ENCODE measurements at places on chromosomes 2 and 18.

- peak; percentile 4 for DNase-seq
These were observed 33.4 kb downstream of the SFXN5 start for GRCh38 chr2:73037947-73038585.

DNA sequence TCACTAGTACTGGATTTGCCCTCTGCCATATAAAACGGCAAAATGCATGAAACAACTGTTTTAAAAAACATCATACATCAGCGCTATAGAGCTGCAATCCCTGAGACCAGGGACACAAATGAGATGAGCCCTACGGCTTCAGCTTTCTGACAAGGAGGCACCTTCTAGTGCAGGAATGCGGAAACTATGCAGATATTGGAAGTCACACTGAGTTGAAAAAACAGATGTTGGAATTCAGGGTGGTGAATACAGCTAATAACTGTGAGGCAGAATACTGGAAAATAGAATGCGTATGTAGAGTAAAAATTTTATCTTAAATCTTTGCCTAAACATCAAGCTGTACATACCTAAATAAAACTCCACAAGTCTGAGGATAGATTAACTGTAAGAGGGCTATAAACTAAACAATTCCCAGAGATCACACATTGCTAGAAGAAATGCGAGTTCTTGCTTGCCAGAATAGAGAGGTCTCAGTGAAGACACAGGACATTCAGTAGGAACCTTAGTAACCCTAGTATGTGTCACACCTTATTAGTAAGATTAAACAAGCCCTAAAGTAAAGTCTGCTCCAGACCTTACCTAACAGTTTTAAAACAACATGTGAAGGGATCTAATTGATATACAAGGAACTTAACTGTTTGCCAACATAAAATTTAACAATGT is 541.4 kb upstream of the DDX18 start:
- DNase-seq: no peak

DNA sequence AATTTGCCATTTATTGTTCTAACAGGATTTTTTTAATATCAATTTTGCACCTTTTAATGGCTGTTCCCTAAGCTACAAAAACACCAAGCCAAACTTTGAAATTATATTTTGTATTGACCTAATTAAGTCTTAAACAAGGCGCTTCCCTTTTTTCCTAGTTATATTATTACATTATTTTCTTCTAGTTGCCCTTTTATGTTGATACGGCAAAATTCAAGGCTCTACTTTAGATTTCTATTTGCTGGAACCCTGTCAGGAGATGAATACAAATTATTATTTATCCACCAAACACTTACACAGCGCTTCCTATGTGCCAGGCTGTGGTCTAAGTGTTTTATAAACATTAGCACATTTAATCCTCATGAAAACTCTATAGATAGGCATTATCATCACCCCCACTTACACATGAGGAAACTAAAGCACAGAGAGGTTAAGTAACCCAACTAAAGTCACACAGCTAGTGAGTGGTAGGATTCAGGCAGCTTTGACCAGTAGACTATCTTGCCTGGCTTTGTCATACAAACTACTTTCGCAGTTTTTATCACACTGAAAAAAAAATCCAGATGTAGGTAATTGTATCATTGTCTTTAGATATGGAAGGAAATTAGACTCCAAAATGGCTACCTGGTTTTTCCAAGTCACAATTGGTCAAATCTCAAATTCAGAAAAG is 456.5 kb downstream of the STK39 start:
- no peak for DNase-seq

DNA sequence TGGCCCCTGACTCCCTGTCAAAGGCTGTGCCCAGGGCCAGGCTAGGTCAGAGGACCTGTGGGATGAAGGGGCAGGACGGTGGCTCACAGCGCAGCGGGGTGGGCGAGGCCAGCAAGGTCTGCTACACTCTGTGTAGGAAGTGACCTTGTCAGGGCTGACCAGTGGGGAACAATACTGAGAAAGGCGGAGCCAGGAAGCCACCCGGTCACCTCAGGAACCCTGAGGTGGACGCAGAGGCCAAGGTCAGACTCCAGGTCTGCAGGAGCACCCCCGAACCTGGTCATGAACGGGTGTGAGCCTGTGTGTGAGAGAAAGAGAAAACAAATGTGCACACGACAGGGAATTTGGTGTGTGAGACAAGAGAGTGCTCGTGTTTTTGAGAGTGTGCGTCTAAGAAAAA is 72.3 kb downstream of the SMAD7 start:
- DNase-seq: no peak

DNA sequence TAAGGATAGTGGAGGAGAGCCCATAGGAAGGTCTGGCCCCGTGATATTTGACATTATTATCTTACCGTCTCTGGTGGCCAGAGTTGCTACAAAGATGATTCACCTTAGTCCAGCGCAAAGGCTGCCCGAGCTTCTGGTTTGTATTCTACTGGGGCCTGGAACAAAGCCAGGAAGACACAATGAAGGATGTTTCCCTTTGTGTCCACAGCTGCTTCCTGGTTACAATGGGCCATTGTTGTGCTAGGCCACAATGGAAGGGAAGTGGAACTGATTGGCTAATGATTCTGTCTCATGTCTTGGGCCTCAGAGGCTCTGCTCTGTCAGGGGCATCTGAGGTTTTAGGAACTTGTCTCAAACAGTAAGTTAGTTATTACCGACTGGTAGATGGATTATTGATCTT is 132.2 kb downstream of the TDRD15 start:
- no peak for DNase-seq

DNA sequence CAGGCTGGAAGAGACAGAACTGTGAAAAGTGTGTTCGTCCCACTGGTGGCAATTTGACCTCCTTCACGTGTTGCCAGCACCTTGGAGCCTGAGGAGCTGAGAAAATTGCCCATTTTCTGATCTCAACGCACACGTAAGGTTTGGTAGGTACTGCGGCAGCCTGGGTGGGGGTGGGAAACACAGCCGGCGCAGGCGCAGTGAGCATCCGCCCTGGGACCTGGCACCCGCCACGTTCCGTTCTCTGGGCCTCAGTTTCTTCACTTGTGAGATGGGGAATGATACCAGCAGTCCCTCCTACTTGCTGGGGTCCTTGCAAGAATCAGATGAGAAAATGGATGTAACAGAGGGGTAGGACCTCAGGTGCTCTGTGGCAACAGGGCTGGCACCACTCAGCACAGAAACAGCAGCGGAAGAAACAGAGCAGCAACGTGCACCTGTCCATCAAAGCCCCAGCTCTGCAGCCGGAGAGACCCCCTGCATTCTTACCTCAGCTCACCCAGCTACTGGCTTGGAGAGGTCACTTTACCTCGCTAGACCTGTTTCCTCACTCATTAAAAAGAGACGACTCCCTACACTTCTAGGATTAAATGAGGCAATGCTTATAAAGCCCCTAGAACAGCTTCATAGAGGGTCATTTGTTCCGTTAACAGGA is 458.0 kb upstream of the ID2 start:
- DNase-seq: no peak

DNA sequence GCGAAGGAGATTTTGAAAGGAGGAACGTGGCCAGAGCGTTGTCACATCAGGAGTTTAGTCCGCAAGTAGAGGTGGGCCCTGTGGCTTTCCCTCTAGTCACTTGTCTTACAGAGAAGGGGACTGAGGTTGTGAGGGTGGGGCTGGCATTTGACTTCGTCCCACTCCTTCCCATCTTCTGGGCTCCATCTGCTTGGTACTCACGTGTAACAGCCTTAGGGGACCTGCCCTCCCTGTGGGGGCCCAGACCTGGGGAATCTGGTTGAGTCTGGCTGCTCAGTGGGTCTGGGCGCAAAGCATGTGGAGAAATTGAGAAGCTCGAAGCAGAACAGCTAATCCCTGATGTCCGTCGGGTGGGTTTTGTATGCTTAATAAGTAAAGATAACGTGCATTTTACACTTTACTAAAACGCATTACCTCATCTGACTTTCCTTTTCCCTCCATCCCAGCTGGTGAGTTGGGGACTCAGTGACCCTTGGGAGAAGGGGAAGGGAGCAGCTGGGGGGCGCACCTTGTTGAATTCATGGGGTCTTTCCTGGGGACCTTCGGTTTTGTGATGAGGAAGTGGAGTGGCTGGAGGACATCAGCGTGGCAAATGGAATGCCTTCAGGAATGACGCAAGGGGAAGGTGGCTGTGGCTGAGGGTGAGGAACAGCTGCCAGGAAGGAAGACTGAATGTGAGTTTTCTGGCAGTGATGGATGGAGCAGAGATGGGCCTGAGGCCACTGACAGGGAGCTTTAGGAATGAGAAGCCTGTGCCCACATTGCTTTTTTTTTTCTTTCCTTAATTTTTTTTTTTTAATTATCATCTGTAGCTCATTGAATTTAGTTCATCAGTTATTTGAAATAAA is 44.8 kb downstream of the ASAP2 start:
- DNase-seq: no peak

DNA sequence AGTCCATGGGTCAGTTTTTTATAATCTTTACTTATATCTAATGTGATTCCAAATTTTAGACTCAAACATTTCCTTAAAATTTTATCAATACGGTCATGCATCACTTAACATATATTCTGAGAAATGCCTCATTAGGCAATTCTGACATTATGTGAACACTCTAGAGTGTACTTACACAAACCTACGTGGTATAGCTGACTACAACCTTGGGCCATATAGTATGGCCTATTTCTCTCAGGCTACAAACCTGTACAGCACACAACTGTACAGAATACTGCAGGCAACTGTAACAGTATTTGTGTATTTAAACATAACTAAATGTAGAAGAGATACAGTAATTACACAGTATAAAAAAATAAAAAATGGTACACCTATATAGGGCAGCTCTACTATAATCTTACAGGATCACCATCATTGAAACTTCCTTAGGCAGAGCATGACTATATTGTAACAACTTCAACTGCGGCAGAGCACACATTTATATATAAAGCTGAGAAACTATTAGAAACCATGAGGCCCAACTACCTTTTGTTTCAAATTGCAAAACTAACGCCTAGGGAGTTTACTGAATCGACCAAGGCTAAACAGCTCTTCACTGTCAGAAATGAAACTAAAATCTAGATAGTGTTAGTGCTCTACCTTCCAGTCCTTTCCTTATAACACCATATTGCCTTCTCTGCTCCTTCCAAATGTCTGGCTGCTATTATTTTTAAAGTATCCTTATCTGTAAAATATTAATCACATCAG is 6.9 kb downstream of the YES1 start:
- no peak for DNase-seq

GRCh38 chr2:177589186-177589585 is 196.6 kb downstream of the AGPS start:
- no peak for DNase-seq

- no peak for DNase-seq
These were observed 112.1 kb upstream of the SERPINE2 start for GRCh38 chr2:224151161-224151560.

DNA sequence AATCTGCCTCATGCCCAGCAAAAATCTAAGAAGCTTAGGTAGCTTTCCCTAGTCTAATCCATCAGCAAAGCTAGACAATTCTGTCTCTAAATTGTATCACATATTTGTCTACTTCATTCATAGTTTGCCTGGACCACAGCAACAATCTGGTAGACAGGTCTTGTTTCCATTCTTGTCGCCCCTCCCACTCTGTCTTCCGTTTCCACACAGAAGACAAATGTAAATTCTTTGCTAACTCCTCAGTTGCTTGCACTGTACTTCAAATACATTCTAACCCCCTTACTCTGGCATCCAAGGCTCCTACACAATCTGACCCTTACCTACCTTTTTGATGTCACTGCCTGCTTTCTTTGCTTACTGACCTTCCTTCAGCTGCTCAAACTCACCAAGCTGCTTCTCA is 40.1 kb downstream of the THUMPD2 start:
- no peak for DNase-seq

GRCh38 chr2:145256551-145256950 is 736.6 kb upstream of the ZEB2 start:
- no peak for DNase-seq

GRCh38 chr2:64380853-64381527 is 73.0 kb upstream of the LGALSL start:
- no peak for DNase-seq

- DNase-seq: no peak
These were observed 1627.7 kb downstream of the LRP1B start for GRCh38 chr2:140502951-140503630.

DNA sequence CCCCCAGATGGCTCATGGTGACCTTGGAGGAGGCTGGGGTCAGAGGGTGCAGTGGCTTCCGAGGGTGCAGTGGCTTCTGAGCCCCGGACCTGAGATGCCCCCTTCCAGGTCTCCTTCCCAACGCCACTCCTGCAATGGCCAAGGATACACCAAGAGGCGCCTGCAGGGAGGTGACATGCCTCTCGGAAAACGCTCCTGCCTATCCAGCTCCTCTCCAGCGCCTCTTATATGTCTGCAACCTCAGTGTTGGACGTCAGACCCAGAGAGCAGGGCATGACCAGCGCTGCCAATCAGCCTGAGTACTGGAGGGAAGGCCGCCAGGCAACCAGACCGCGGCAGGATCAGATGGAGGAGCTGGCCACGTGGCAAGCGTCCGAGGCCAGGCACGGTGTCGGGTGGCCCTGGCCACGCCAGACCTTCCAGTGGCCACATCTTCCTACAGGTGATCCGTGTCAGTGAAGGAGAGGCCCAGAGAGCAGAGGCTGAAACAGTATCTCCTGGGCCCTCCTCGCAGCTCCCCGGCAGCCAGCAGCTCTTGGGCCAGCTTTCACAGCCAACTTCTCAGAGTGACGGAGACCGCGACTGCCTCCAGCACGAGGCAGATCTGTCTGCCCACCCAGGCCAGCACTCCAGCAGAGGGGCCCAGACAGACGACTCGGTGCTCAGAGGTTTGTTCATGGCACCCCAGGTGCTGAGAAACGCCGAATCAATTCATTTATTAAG is 199.5 kb upstream of the SALL3 start:
- no peak for DNase-seq

- DNase-seq: no peak
These were observed 12.4 kb downstream of the CCL20 start for GRCh38 chr2:227826019-227826521.

GRCh38 chr2:181988154-181988924 is 2.7 kb downstream of the PPP1R1C start:
- DNase-seq: no peak

GRCh38 chr18:23143016-23143814 is 7.9 kb downstream of the CABLES1 start:
- DNase-seq: no peak

DNA sequence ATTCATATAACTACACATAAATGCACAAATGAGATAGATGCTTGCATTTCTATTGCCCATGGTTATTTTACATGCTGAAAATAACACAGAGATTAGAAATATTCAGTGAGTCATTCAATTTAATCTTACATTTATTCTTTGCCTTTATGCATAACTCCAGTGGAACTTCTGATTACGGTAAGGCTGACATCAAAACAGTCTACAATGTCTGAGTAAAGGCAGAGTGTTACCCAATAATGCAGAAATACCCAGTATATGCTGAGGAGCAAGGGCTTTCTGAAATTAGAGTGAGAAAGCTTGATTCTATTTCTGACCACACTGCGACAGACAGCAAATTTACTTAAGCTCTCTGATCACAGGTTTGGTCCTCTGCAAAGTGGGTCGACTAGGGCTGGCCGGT is 9.2 kb downstream of the NMI start:
- no peak for DNase-seq

DNA sequence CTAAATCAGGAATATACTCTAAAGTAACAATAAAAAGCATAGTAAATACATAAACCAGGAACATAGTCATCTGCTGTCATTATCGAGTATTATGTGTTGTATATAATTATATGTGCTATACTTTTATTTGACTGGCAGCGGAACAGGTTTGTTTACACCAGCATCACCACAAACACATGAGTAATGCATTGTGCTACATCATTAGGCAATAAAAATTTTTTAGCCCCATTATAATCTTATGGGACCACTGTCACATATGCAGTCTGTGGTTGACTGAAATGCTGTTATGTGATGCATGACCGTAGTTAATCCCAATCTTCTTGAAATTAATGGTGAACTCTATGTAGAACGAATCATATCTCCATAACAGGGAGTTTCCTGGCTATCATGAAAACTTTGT is 136.7 kb upstream of the ZFP36L2 start:
- no peak for DNase-seq
